ENCODE measurements at places on chromosomes 5 and 9.

GRCh38 chr5:135061001-135061400 lies 27.0 kb upstream of the PITX1 start:
- no peak for DNase-seq

DNA sequence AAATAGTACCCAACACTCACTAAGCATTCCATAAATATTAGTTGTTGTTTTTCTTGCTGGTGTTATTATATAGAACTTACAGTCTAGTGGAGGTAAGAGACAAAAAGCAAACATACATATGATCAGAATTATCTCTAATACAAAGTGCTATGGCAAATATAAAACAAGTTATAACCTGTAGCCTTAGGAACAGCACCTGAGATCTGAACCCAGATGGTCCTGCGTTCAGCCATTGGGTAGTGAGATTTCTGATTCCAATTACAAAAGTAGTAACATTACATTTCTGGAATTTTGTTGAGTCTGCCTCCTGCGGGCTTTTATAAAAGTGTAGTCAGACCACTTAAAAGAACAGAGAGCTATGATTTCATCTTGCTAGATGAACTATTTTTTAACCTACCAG lies 242.9 kb upstream of the ZNF462 start:
- no peak for DNase-seq

GRCh38 chr5:139651043-139651834 lies 3.1 kb downstream of the CXXC5 start:
- DNase-seq = no peak

GRCh38 chr5:146366904-146367303 lies 28.3 kb downstream of the POU4F3 start:
- DNase-seq = no peak

GRCh38 chr5:143229426-143229895 lies 174.0 kb downstream of the NR3C1 start:
- DNase-seq = no peak

- DNase-seq = no peak
These were observed 9.0 kb downstream of the CKMT2 start for GRCh38 chr5:81241961-81242648.

GRCh38 chr5:139277171-139277570 lies 16.4 kb upstream of the MATR3 start:
- DNase-seq = no peak

- no peak for DNase-seq
These were observed 235.2 kb upstream of the ELL2 start for GRCh38 chr5:96196890-96197289.

GRCh38 chr9:95373069-95373681 lies 55.7 kb upstream of the FANCC start:
- DNase-seq = no peak

GRCh38 chr5:31771500-31771899 lies 132.6 kb downstream of the PDZD2 start:
- no peak for DNase-seq
